M059J (cell line): ENCODE measurements at places on chromosomes 13 and 19. TPM values are rescaled to one million over a fixed set of nuclear protein-coding genes. Genes with fewer than 3 reads are reported as not detected.

PNMA8B gene
- total RNA-seq: 0.07 TPM in 1 of 2 replicates, not detected in the other

RCBTB2 gene
- 2.7 and 6.0 TPM in 2 replicates for total RNA-seq

CEACAM1 gene
- 0.62 and 0.98 TPM in 2 replicates for total RNA-seq

KIR2DL3 gene
- total RNA-seq: not detected in 2 replicates

CGB5 gene
- 7.3 and 8.1 TPM in 2 replicates for total RNA-seq

ZNF888 gene
- total RNA-seq: 7.8 and 8.1 TPM in 2 replicates

BEST2 gene
- total RNA-seq: not detected in 2 replicates

FCER2 gene
- not detected in 2 replicates for total RNA-seq

CC2D1A gene
- 18.2 and 25.1 TPM in 2 replicates for total RNA-seq

SLITRK6 gene
- total RNA-seq: 0.44 and 3.2 TPM in 2 replicates

CLEC17A gene
- total RNA-seq: not detected in 2 replicates

GJB2 gene
- 0.30 TPM in 1 of 2 replicates, not detected in the other for total RNA-seq

CATSPERD gene
- total RNA-seq: not detected in 2 replicates

ZNF254 gene
- 8.0 and 10.5 TPM in 2 replicates for total RNA-seq

OR7A5 gene
- total RNA-seq: not detected in 2 replicates
